Cerebellar nuclear complex (tissue), 1 donor: ENCODE measurements at places on chromosomes 12 and 14.
A peak's percentile ranks its signal among the peaks of the same experiment; 100 is the strongest.

DNA sequence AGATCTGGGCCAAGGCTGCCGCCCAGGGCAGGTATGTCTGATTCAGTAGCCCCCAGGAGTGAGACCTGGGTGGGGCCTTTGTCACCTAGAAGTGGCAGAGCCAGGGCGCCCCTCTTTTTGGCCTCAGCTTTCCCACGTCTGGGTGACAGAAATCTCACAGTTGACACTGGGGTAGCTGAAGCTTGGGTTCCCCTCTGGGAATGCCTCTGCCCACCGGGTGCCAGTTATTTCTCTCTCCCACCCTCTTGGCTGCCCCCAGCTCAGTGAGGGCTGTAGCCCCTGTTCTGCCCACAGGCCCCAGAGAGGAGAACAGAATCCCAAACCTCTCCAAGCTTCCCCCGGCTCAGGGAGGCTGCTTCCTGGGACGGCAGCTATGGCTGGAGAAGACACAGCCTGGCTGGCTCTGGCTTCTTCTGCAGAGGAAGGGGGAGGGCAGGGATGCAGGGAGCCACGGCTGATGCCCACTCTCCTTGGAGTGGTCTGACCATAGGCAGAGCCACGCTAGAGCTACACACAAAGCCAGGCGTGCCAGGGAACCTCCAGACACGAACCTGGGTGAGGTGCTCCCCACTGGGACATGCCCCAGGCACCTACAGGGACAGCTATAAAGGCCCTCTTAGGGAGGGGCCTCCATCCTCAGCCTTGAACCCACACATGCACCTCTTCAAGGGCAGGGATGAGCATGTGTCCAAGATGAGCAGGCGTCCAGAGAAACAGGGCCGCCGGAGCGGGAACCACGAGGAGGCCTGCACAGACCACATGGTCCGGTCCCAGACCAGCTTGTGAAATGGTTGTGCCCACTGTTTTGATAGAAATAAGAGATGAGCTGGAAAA, 51.7 kb downstream of the BEGAIN start:
- DNase-seq = no peak

DNA sequence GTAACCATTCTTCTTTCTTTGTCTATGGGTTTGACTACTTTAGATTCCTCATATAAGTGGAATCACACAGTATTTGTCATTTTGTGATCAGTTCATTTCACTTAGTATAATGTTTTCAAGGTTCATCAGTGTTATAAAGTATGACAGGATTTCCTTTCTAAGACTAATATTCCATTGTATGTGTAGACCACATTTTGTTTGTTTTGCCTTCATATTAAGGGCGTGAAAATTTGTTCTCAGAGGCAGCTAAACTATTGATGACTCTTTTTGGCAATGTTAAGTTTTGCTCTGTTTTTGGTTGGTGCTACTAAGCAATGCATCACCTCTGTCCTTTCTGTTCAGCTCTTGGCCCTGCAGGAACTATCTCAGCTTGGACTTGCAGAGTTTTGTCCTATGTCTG, 1.7 kb upstream of the KLRG1 start:
- DNase-seq = no peak

- DNase-seq = no peak
These were observed 70.5 kb upstream of the ATP2B1 start for GRCh38 chr12:89779090-89779489.

- DNase-seq = no peak
These were observed 1.9 kb downstream of the BCL7A start for GRCh38 chr12:122023339-122024131.

GRCh38 chr14:51490205-51490604, 161.5 kb upstream of the FRMD6 start:
- no peak for DNase-seq

DNA sequence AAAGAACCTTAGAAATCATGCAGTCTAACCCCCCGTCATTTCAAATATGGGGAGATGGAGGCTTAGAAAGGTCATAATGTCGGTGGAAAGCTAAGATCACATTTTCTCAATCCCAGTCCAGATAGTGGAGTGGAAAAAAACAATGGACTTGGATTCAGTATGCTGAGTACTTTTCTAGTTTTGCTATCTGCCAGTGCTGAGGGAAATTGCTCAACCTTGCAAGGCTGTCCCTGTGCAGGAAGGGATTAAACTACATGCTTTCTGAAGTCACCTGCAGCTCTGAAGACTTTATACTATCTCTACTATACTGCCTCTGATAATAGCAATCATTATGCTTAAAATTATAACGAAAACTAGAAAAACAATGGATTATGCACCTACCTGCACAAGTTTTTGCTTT, 272.8 kb downstream of the LRIG3 start:
- DNase-seq = no peak

DNA sequence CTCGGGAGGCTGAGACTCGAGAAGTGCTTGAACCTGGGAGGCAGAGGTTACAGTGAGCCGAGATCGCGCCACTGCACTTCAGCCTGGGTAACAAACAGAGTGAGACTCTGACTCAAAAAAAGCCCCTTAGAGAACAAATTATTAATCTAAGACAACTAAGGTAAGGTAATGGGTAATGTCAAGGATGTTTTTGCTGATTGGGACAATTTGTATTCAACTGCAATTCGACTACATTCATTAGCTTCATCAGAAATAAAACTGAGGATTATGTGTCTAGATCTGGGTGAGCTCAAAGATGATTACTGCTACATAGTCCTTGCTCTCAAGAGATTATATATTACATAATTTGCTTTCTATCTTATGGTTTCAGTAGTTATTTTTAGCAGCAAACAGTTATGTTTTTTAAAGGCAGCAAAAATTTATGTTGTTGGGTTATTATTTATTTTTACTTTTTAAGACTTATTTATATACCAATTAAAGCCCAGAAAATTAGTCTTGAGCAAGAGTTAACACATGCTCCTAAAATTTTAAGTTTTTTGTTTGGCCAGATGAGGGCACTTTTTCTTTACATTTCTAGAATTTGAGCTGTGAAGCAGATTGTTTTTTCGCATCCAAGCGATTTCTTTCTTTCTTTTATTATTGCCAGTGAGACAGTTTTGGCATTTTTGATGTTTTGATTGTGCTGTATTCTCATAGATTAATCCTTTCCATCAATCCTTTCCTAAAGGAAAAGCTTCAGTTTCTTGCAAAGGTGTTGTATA, 52.3 kb downstream of the PLEKHA5 start:
- no peak for DNase-seq

GRCh38 chr12:132178801-132179401, 34.6 kb downstream of the NOC4L start:
- DNase-seq = no peak

- DNase-seq = no peak
These were observed 155.7 kb downstream of the SEC23A start for GRCh38 chr14:38947343-38947742.

DNA sequence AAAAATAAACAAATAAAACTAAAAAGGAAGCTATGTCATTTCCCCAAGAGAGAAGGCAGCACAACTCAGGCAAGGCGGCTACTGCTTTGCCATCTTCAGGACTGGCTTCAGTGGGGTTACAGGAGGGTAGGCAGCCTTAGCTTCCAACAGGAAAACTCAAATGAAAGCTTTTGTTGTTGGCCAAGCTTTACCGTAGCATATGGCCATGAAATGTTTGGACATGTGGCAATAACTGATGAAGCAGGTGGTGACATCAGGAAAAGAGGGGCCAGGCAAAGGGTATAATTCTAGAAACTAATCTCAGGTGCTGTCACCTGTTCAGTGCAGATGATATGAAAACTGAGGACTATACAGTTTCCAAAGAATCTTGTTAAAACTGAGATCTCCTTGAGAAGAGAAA, 22.8 kb upstream of the NPFF start:
- peak; percentile 93 for DNase-seq

DNA sequence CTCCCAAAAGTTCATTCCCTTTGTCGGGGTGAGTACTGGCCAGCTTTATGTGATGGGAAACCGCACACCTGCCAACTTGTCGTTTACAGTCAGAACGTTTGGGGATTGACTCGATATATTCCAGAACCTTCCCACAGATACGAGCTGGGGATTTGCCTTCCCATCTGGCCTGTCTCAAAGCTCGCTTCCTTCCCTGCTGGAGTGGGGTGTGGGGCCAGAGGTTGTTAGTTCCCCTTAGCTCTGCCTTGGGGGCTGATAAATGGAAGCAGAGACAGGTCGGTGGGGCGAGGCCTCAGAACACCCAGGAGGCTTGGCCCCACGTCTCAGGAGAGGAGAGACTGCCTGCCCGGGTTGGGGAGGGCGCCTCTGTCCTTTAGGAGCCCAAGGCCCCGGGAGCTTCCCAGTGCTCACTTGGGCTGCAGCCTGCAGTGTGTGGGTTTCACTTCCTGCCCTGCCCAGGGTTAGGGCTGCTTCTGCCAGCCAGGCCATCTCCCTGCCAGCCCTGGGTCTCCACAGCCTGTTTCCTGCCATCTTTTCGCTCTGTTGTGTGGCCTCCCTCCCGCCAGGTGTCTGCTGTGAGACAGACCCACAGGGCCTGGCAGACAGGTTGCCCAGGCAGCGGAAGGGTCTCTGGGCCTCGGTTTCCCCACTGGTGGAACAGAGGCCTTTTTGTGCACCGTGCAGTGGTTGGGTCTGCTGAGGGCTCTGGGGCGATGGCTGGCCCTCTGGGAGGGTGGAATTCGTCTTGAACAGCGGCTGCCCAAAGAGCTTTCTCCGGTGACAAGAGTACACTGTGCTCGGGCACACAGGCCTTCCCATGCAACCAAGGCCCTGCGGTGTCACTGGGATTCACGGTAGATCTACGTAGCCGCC, 8.1 kb upstream of the TEX22 start:
- DNase-seq = no peak

GRCh38 chr12:59615392-59616165, 19.8 kb downstream of the SLC16A7 start:
- DNase-seq = no peak

DNA sequence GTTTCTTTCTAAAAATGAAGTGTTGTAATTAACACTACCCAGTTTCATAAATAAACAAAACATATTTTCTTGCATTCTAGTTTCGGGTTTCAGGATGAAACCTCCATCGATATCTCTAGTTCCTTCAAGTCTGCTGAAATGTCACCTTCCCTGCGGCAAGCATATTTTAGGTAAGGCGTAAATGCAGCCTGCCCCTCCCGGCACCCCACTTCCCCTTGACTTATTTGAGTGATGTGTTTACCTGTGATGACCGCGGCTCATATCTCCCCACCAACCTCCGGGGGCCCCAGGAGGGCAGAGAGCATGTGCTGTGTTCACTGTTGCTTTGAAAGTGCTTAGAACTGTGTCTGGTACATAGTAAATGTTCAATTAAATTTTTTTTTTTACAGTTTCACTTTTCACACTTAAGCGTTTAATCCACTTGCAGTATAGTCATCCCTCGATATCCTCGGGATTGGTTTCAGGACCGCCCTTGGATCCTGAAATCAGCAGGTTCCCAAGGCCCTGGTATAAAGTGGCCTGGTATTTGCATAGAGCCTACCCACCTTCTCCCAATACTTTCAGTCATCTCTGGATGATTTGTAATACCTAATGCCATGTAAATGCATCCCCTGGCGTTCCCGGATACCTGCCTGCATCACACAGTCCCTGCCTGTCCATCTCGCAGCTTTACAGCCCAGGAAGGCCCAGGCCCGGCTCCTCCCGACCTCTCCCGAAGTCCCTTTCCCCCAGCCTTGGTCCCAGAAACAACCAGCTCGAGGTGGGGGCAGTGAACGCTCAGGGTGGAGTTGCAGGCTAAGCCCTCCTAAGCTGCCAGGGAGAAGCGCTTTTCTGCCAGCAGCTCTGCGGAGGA, 40.2 kb upstream of the FBRSL1 start:
- DNase-seq = no peak

DNA sequence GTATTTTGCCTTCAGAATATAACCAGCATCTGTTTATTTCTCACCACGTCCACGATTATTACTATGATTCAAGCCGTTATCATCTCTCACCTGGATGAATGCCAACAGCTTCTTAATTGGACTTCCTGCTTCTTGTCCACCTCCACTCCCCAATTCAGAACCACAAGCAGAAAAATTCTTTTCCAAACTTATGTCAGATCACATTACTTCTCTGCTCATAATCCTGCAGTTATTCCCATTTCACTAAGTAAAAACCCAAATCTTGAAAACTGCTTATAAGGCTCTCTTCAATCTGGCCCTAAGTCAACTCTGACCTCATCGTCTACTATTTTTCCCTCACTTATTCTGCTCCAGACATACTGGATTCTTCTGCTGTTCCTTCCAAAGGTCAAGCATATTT, 2.0 kb downstream of the CRY1 start:
- DNase-seq = no peak

- no peak for DNase-seq
These were observed 31.8 kb upstream of the RCOR1 start for GRCh38 chr14:102560458-102561261.

DNA sequence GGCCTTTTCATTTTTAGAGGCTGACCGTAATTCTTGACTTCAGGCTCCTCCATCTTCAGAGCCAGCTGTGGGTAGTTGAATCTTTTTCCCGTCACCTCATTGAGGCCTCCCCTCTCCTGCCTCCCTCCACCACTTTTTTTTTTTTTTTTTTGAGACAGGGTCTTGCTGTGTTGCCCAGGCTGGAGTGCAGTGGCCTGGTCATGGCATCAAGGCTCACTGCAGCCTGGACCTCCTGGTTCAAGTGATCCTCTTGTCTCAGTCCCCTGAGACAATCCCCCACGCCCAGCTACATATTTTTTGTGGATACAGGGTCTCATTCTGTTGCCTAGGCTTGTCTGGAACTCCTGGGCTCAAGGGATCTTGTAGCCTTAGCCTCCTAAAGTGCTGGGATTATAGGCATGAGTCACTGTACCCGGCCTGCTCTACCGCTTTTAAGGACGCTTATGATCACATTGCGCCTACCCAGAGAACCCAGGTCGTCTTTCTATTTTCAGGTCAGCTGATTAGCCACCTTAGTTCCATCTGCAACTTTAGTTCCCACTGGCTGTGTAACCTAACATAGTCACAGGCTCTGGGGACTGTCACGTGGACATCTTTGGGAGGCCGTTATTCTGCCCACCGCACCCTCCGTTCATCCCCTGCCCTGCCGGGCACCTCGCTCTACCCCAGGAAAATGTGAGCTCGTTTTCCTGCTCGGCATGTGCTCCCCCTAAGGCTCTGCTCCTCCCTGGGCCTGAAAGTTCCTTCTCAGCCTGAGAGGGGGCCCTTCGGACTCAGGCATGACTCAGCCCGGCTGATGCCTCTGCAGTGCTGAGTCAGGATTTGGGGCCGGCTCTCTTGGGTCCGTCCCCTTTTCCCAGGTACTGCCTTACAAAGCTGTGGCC, 13.4 kb downstream of the TNFAIP2 start:
- no peak for DNase-seq

GRCh38 chr14:69591317-69591716, 16.6 kb upstream of the CCDC177 start:
- no peak for DNase-seq

- DNase-seq = no peak
These were observed 143.7 kb downstream of the PIWIL1 start for GRCh38 chr12:130481392-130481879.

- DNase-seq = no peak
These were observed 3.6 kb upstream of the RHOF start for GRCh38 chr12:121796855-121797751.
